ENCODE measurements at places on chromosomes 11 and 22.

DNA sequence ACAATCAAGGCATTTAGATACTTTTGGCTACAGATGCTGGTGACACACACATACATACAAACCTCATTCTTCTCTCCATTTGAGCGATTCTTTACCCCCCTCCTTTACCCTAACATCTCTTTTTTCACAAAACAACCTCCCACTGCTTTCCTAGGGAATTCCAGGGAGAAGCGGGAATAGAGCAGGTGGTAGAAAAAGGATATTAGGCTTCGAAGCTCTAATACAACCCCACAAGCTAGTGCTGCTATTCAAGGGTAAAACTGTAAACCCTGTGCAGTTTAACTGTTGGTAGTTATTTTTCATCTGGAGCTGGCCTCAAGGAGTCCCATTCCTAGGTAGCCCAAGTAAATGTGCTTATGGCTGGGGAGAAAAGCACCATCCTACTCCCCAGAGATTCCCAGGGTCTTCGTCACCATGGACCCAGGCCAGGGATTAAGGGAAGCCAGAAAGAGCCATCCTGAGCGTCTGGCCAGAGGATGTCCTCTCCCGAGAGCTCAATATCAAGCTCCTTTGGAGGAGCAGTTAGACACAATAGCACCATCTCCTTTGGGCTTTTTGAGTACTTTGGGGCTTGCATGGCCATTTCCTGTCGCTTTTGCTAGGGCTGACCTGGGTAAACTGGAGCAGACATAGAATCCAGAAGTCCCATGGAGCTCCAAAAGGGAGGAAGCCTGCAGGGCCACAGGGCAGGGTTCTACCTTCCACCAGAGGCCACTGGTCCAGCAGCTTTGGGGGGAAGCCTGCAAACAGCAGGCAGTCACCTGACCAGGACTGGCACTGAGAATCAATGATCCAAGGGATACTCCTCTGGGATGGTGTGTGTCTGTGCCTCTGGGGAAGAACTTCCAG lies 3.1 kb downstream of the MAML2 start:
- DNase-seq: no peak

- DNase-seq: no peak
These were observed 30.6 kb upstream of the QSER1 start for GRCh38 chr11:32861850-32862577.

- no peak for DNase-seq
These were observed 186.8 kb downstream of the ETS1 start for GRCh38 chr11:128400382-128401203.

DNA sequence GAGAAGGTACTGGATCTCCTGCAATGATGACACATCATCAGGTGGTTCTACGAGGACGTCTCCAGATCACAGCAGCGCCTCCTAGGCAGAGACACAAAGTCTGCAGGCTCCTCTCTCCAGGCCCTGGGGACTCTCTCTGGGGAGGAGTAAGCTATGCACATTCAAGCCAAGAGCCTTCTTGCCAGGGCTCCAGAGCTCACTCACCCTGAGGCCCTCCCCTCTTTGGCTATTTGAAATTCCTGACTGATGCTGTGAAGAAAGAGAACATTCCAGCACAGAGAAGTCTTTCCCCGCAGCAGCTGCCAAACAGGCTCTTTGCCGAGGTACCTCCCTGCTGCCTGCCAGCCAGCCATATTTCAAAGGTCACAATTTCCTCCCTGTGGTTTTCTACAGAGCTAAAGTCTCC lies 204.9 kb downstream of the CSNK2A3 start:
- DNase-seq: no peak

DNA sequence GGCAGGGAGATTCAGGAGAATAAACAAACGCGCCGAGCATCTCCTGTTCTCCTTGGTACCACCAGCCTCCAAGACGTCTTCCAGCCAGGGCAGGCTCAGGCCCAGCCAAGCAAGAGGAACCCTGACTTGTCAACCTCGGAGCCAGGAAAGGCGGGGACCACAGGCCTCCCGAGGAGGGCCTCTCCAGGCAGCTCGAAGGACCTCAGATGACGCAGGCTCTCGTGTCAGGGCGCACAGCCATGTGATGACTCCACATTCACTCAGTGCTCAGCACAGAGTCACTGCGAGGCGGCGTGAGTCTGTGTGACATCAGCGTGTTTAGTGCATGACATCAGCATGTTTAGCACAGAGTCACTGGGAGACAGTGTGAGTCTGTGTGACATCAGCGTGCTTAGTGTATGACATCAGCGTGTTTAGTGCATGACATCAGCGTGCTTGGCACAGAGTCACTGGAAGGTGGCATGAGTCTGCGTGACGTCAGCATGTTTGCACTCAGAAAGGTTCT lies 241.4 kb downstream of the BRD1 start:
- no peak for DNase-seq

DNA sequence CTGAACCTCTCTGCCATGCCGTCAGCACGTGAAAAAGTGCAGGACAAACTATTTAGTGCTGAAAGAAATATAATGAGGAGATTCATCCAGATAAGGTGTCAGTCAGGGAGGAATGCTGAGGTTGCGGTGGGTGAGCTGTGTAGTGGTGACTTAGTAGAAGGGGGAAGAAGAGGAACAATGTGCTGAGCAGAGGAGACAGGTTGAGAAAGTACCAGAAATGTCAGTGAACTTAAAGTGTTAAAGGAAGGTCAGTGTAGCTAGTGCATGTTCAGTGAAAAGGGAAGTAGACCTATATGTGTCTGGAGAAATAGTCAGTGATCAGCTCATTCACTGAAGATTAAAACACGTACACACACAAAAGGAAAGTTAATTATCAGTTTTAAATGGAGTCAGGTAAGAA lies 237.6 kb upstream of the CCDC179 start:
- no peak for DNase-seq

DNA sequence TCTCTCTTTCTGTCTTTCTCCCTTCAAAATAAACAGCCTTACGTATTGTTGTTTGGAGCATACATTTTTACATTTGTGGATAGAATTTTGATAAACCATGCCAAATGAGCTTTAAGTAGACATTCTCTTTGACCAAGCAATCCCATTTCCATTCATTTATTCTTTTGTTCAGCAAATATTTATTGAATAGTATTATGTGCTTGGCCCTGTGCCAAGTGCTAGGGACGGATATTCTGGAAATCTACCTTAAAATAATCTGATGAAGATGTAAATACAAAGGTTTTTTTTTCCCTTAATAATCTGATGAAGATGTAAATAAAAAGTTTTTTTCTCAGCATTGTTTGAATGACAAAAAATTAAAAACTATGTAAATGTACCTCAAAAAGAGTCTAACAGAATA lies 2.1 kb downstream of the OLFML1 start:
- no peak for DNase-seq

- DNase-seq: no peak
These were observed 102.1 kb downstream of the RASSF10 start for GRCh38 chr11:13110929-13111812.

DNA sequence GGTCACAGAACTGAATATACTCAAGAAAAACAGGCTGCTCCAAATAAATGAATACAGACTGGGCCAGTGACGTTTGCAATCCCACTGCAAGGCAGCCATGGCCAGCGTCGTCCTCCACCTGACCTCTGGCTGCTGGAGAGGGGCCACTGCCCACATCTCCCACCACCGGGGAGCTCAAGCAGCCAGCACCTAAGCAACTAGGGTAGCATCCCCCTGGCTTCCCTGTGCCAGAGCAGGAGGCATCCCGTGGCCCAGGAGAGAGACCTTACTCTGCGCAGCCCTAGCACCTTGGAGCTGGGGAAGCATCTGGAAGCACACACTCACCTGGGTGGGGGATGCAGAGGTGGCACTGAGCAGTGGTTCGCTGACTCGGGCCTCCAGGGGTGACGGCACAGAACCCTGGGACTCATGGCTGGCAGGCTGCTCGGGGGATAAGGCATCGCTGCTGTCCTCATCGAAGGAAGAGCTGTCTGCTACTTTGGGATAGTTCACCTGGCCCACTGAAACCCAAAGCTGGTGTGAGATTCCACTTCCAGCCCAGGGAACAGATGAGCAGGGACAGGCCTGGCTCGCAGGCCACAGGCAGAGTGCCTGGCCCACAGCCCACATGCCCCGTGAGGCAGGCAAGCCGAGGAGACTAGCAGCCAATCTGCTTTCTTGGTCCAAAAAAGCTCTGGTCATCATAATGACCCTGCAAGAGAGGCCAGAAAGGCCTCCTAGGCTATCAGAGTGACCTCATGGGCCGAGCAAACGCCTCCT lies 53.7 kb downstream of the SGSM3 start:
- no peak for DNase-seq

- no peak for DNase-seq
These were observed 2.3 kb downstream of the CCDC86 start for GRCh38 chr11:60844045-60844869.

DNA sequence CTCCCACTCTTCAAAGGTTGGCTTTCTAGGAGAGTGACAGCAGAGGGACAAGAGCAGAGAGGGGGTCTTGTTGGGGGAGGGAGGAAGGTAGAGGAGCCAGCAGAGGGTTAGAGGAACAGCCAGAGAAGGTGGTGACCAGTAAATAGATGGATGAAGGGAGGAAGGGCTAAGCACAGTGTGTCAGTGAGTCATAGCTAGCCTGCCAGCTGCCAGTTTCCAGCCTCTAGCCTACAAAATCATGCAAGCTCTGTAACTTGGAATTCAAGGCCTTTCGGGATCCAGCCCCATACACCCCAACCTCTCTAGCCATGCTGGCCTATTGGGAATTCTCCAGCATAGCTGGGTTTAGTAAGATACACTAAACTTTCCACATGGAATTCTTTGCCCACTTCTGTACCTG lies 147.4 kb upstream of the TEAD1 start:
- no peak for DNase-seq

GRCh38 chr22:40819599-40820140 lies 524 bp upstream of the SLC25A17 start:
- no peak for DNase-seq

GRCh38 chr11:80362563-80363340 lies 921.9 kb upstream of the TENM4 start:
- no peak for DNase-seq

GRCh38 chr11:108618529-108618928 lies 25.0 kb upstream of the EXPH5 start:
- DNase-seq: no peak

DNA sequence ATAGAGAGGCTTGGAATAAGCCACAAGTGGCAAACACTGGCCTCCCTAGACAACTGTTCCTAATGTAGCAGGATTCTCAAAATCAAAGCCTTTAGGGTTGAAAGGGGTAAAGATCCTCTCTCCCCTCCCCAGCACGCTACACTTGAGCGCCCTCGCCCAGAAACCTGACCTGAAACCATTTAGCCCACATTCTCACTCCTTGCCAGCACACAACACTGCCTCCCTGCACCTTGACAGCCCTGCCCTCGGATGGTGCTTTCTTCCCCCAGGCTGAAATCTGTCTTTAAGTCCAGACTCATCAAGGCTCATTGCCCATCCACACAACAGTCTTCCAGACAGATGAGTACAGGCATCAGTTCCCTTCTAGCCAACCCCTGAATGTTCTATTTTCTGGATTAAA lies 26.5 kb downstream of the CWC15 start:
- no peak for DNase-seq

- DNase-seq: no peak
These were observed 26.3 kb upstream of the CLTCL1 start for GRCh38 chr22:19317865-19318264.

DNA sequence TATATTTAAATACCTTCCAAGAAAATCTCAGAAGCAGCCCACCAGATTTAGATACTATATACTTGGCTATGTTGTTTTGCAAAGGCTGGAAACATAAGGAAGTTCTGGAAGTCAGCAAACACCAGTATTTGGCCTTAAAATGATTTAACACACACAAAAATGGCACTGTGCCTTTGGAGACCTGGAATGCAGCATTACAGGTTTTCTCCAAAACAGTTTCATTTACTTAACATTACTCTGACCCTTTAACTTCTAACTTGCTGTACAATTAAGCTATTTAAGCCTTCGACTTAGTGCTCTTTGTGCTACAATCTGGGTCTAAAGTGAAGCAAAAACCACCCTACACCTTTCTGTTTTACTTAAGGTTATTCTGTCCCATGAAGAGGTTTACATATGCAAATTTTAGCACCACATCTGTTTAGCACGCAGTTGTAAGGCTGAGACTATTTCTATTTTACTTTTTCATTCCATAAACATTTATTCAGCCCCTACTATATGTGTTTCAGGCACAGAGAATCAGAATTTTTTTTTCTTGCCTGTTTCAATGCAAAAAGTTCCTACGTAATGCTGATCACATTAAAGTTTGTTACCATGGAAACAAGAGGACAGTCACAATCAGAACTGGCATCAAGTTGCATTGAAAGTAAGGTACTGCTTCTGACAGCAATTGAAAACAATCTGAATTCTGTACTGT lies 70.3 kb downstream of the MAML2 start:
- DNase-seq: no peak

Measured in activated naive CD4-positive, alpha-beta T cell (primary cell).